ENCODE measurements at places on chromosomes 3 and 15.

- no peak for DNase-seq
These were observed 61.8 kb downstream of the ZBTB20 start for GRCh38 chr3:115085197-115085865.

- DNase-seq, result no peak
These were observed 178.9 kb downstream of the SV2B start for GRCh38 chr15:91278951-91279350.

DNA sequence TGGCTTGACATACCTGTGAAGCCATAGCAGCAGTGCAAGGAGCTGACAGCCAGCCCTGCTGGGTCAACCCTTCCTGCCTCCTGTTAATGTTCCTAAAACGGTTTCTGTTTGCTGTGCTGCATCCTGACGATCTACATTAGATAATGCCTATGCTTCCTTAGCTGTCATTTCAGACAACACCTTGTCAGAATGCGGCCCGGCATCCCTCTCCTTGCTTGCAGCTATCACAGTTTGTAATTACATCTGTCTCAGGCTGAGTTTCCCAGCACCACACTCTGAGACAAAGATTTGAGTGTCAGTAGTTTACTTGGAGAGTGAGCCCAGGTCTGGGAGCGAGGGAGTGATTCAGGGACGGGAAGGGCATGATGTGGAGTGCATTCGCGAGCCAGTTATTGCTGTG, 9.0 kb downstream of the TRH start:
- no peak for DNase-seq

- DNase-seq, result no peak
These were observed 317.6 kb downstream of the CHL1 start for GRCh38 chr3:514192-514591.

- no peak for DNase-seq
These were observed 53.7 kb upstream of the MEF2A start for GRCh38 chr15:99511866-99512661.

DNA sequence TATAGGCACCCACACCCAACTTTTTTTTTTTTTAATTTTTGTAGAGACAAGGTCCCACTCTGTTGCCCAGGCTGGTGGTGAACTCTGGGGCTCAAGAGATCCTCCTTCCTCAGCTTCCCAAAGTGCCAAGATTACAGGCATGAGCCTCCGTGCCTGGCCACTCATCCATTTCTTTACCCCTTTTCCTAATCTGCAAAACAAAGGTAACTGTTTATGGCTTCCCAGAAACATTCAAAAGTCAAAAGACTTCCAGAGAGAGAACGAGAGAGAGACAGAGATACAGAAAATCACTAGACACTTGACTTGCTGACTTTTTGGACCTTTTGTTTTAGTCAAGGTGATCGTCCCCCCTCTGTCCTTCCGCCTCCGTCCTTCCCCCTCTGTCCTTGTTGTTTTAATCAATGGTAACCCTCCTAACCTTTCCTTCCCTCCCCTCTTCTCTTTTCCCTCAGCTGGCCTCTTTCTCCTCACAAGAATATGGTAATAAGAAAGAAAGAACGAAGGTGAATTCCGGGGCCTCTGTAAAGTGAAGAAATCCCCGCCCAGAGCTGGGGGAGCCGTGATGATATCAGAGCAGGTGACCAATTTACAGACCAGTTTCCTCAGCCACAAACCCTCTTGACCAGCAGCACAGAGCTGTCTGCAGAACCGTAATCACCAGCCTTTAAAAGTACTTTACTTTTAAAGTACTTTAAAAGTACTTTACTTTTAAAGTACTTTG, 21.9 kb downstream of the KLHL6 start:
- peak; percentile 60 for DNase-seq

DNA sequence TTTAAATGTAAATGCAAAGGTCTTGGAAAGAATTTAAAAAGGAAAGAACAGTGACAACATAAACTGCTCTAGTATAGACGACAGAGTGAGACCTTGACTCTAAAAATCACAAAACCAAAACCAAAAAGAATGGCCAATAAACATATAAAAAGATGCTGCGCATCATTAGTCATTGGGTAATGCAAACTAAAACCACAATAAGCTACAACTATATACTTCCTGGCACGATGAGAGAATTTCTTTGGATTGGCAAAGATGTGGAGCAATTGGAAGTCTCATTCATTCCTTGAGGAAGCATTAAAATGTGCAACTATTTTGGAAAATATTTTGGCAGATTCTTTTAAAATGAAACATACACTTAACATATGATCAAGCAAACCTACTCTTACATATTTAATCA, 98.7 kb upstream of the ZPLD1 start:
- no peak for DNase-seq

GRCh38 chr15:61025781-61026180, 203.3 kb downstream of the RORA start:
- DNase-seq, result no peak

GRCh38 chr15:101170568-101171350, 81.1 kb downstream of the CHSY1 start:
- DNase-seq, result no peak

- no peak for DNase-seq
These were observed 150.5 kb upstream of the THBS1 start for GRCh38 chr15:39430389-39430788.

DNA sequence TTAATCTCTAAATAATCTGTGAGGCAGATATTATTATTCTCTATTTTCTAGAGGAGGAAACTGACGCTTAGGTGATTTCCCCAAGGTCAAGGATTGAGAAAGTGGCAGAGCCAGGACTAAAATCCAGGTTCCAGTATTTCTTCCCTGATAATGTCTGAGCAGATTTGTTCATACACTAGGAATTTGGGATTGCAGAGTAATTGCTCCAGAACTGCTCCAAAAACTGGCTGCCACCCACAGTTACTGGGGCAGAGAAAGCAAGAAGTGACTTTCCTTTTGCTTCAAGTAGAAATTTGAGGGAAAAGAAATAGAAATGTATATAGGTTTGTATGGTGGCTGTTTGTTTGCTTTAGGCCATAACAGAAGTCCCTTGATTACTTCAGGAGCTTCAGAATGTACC, 60.6 kb downstream of the SLC12A8 start:
- peak; percentile 74 for DNase-seq

- no peak for DNase-seq
These were observed 121.2 kb upstream of the NAALADL2 start for GRCh38 chr3:174737966-174738365.

GRCh38 chr3:46684891-46685290, 8.6 kb downstream of the ALS2CL start:
- no peak for DNase-seq

DNA sequence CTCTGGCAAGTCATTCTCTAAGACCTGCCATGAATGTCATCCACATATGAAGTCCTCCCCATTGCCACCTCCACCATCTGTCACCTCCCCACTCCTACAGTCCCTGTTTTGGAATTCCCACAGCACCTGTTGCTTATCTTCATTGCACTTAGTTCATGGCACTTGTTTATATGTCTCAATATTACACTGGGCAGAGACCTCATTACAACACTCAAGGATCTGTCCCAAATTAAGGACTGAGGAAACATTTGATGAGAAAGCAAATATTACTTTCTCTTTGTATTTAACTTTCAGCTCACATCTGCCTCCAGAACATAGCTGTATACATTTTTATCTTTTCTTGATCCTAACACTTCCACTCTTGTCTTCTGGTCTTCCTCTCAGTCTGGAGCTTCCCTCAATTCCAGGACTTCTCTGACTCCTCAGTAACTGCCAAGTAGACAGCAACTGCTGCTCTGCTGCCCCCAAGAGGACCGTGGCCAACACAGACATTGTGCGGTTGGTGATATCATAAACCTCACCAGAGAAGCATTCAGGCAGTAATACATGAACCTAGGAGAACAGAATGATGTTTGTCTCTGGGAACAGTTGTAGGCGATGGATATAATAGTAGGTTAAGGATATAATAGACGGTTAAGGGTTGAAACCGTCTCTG, 45.0 kb upstream of the FGF12 start:
- DNase-seq, result peak; percentile 61

GRCh38 chr3:197356275-197356674, 57.9 kb upstream of the DLG1 start:
- DNase-seq, result no peak

GRCh38 chr15:78626381-78626995, 5.7 kb upstream of the CHRNA3 start:
- DNase-seq, result no peak

GRCh38 chr15:95656595-95656994, 673.9 kb upstream of the NR2F2 start:
- no peak for DNase-seq

DNA sequence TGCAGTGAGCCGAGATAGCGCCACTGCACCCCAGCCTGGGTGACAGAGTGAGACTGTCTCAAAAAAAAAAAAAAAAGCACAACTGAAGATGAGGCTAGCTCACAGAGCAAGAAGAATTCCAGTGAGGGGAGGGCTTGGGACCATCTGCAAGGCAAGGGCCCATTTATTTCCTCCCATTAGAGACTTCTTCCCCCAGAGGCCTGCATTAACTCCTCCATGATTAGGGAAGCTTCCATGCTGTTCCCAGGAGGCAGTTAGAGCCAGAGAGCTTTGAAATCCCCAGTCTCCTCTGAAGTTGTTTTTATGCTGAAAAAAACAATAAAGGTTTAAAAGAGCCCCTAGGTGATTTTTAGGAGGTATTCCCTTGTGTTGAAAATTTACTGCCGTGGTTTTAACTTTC, 54.3 kb upstream of the ADCY5 start:
- DNase-seq, result no peak

- DNase-seq, result no peak
These were observed 190.5 kb upstream of the LYSMD4 start for GRCh38 chr15:99923711-99924110.

DNA sequence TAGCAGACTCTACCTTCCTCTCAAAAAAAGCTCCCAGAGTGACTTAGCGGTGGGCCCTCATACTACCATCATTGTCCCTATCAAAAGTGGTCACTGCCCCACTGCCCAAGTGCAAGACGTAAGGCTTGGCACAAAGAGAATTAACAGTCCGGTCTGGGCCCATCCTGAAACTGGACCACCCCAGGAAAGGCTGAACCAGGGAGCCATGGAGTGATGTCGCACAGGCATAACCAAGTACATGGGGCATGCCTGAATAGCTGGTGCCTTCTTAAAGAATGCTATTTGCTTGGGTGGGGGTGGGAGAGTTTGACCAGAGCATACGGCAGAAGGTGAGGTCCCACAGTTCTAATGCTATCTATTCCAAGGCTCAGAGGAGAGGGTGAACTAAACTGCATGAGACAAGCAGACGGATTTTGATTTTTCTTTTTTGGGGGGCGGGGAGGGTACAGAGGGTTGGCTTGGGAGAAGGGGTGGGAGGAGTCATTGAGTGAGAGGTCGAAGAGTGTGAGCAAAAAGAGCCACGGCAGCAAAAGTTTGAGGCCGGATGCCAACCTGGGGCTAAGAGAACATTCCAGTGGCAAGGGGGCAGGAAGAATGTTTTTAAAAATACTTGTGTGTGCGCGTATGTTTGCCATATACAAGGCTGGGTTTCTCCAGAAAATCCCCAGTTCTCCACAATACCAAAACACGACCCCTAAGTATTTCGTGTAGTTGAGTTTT, 50.2 kb downstream of the FAM174B start:
- no peak for DNase-seq

DNA sequence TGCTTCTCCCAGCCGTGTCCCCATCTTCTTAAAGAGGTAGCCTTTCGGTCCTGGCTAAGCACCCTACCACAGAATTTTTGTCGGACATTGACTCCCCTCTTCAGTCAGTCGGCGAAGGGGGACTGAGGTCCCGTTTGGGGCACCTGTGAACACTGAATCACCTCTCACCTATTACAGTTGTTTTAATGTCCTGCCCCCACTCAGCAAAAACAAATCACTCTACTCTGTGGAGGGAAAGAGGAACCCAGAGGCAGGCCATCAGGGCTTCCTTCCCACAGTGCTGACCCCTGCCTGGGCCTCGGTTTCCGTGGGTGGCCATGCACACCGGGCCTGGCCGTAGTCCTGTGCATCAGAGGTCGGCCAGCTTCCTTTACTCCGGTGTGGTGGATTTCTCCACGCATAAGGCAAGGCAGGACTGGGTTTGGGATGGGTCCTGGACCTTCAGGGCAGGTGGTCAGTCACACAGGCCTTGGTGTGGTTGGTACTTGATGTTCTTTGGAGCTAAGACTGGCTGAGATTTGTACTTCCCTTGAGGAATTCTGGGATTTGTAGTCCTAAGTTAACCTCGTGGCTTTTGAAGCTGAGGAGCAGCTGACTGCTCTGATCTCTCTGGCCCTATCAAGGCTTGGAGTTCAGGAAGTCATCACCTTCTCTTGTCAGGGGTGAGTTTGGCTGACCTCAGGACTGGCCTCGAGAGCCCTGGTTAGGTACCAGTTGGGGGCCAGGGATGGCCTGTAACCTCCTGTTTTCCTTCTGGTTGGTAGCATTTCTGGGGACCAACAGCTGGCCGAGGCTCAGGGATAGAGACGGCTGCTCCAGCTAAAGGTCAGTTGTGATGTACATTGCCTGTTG, 627 bp upstream of the FAM131A start:
- DNase-seq, result no peak

GRCh38 chr3:123877965-123878364, 6.2 kb downstream of the MYLK start:
- DNase-seq, result no peak

GRCh38 chr3:178100908-178101307, 435.3 kb upstream of the KCNMB2 start:
- DNase-seq, result no peak

GRCh38 chr3:127588806-127589577, 1.5 kb downstream of the TPRA1 start:
- peak; percentile 37 for DNase-seq

DNA sequence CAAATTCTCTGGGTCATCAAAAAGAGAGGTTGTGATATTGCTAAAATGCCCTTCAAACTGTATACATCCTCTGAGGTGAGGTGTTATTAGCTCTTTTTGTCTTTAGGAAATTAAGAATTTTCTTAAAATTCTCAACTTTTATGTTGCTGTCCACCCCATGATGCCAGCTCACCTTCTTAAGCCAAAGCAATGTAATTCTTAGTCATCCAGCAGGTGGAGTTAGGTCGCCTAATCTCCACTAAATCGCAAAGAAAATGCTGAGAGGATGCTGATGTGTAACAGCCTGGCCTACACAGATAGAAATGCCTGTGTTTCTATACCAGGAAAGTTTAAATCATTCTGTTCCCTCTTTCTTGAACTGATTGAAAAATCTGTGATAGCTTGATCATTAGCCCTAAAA, 770.2 kb upstream of the ALCAM start:
- peak; percentile 62 for DNase-seq

DNA sequence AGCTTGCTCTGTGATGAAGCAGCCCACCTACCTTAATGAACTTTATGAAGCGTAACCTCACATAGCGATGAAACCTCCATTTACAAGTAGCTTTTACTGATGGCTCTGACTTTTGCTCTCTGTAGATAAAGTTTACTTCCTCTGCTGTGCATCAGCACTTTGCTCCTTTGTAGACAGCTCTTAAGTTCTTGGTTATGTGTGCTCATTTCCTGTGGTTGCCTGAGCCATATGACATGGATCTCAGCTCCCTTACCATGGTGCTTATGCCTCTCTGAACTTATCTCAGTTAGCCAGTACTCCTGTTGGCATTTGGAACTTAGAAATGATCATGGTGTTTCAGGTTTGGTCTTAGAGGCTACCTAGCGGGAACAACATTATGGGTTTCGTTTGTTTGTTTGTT, 7.8 kb downstream of the MFSD1 start:
- no peak for DNase-seq

GRCh38 chr15:43150191-43150929, 17.0 kb downstream of the TMEM62 start:
- peak; percentile 69 for DNase-seq

GRCh38 chr3:126340081-126340511, 17.1 kb downstream of the KLF15 start:
- DNase-seq, result no peak

- no peak for DNase-seq
These were observed 50.7 kb downstream of the TFG start for GRCh38 chr3:100759950-100760349.

- DNase-seq, result peak; percentile 52
These were observed 99.0 kb downstream of the CNTN3 start for GRCh38 chr3:74515451-74515850.

GRCh38 chr3:11523572-11524101, 120.1 kb downstream of the VGLL4 start:
- no peak for DNase-seq
